Ascending aorta (tissue), 2 donors: ENCODE measurements at places on chromosomes 2 and 18. TPM values are rescaled to one million over a fixed set of nuclear protein-coding genes. Genes with fewer than 3 reads are reported as not detected.

Gene REG3G
- not detected for total RNA-seq

Gene FSHR
- total RNA-seq: not detected

DNA sequence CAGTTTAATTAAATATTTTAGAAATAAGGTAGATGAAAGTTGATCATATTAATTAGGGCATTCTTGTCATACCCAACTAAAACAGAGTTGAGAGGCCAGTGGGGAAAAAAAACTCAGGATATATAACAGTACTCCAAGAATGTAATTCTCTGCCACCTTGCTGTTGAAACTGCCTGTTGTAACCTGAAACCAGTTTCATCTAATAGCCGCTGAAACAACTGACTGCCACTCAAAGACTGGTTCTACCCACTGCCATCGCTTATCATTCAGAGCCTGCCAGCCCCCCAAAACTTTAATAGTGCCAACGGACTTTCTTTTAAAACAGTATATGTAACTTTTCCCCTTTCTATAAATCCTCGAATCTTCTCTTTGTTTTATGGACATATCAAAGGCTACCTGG is 37.7 kb upstream of the FSIP2 start:
- DNase-seq: no peak

GRCh38 chr18:76495006-76495370 is at the start of gene ZNF516:
ZNF516 (minus strand) TSS chr18:76495242; CDS start chr18:76443054, 52,188 bp downstream.
- DNase-seq: no peak

DNA sequence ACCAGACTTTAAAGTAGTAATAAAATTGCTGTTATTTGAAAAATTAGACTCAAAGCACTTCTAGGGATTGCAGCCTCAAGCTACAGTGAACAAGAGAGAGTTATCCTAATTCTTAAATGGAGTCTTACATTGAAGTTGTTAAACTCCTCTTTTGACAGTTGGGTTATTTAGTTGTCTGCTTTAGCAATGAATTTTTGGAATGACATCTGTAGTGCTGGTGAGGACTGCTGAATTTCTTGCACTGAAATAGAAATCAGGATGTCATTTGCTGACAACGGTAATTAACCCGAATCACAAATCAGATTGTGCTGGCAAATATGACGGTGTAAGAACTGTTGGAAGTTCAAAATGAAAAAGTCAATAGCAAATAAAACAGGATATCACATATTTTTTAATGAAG is 78.0 kb upstream of the LYPD6B start:
- no peak for DNase-seq
